PC-9 (cell line): ENCODE measurements at places on chromosomes 6 and 20. TPM values are rescaled to one million over a fixed set of nuclear protein-coding genes. Genes with fewer than 3 reads are reported as not detected.

HLA-DQA2 gene
- not detected in 2 replicates for total RNA-seq

DNA sequence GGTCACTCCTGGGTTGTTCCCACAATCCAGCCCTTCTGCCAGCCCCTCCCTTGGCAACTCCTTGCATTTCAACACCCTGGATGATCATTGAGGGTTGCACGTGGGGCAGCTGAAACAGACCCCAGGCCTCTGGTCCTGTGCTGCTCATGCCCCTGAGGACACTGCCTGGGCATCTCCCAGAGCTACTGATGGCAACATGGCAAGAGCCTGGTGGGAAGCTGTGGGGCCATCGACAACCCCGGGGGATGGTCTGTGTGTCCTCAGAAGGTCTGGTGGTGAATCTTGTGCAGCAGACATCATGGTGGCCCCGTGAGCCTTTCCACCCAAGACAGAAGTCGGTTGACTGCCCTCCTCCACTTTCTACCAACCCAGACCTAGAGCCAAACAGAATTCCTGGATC lies 4.9 kb upstream of the ANGPT4 start:
- DNase-seq: no peak

DNA sequence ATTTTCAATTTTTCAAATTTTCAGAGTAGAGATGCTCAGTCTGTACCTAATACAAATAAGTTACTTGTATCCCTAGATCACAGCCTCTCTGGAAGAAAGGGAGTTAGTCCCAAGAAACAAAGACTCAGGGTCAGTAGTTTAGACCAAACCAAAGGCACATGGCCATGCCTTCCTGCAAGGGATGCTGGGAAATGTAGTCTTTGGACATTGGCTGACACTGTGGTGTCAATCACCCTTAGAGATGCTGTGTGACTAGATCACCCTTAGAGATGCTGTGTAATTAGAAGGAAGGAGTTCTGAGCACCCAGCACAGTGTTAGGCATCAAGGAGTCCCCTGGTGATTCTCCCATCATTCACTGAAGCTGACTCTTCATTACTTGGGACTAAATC lies 202.1 kb downstream of the NFATC2 start:
- no peak for DNase-seq

GRCh38 chr6:36124881-36125280 lies 5.4 kb upstream of the MAPK13 start:
- DNase-seq: no peak

DNA sequence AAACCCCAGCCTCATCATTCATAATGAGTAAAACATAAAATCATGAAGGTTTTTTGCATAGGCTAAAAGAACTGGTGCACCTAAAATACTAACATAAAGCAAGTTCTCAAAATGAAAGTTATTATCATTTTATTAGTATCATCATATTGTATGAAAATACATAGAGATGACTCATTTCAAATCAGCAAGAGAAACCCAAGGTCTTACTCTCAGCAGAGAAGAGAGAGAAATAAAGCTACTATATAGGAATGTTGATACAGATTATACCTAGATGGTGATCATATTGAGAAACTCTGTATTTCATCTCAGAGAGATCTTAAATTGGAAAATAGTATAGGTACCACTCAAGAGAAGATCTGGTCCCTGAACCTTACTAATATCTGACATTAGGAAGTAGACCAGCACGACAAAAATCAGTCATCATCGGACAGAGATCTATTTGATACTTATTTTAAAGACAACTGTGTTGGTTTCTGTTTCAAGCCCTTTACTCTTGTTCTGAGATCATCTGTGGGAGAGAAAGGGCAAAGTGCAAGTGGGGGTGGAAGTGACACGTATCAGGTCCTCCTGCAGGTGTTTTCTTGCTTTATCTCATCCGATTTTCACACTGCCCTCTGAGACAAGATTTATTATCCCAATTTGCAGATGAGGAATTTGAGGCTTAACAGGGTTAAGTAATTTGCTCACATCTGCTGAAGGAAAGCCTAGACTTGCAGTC lies 532.3 kb downstream of the MAFB start:
- no peak for DNase-seq

- no peak for DNase-seq
Measured at GRCh38 chr6:25103603-25104002, 167.8 kb upstream of the RIPOR2 start.

EPPIN gene
- total RNA-seq: not detected in 2 replicates

- DNase-seq: no peak
Measured at GRCh38 chr6:22147921-22148776, 148.7 kb downstream of the PRL start.

DNA sequence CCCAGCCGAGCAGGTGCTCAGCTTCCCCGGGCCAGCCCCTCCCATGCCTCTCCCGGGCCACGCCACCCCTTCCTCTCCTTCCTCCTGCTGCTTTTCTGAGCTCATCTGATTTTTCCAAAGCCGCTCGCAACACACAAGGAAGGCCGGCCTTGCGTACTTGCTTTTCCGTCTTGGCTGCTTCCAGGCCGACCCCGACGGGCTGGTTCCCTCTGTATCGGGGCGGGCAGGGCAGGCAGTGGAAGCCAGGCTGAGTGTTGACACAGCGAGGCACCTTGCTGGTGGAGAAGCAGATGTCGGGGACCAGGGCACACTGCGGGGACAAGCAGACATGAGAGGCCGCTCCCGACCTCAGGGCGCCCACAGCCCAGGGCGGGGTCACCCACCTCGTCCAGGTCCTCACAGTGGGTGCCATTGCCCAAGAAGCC lies 21.1 kb downstream of the THBS2 start:
- DNase-seq: no peak

- no peak for DNase-seq
Measured at GRCh38 chr6:39847221-39847620, 55.0 kb downstream of the DAAM2 start.

DNA sequence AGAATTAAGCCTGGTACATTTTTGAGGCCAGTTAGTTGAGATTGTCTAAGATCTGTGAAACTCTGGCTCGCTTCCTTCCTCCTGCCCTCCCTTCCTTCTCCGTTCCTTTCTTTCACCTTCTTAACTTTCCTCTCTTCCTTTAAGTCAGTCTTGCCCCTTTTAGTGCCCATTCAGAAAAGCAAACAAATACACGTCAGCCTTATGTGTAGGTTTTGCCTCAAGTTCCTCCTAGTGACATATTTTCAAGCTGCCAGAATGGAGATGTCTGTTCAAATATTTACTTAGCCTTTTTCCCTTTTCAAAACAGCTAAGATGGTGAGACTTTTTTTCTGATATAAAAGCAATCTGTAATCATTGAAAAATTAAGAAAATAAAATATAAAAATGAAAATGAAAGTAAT lies 178.4 kb downstream of the FARS2 start:
- DNase-seq: no peak

C6orf52 gene
- 6.1 and 6.2 TPM in 2 replicates for total RNA-seq
